ENCODE measurements at places on chromosomes 2 and 18.
A peak's percentile ranks its signal among the peaks of the same experiment; 100 is the strongest.

DNA sequence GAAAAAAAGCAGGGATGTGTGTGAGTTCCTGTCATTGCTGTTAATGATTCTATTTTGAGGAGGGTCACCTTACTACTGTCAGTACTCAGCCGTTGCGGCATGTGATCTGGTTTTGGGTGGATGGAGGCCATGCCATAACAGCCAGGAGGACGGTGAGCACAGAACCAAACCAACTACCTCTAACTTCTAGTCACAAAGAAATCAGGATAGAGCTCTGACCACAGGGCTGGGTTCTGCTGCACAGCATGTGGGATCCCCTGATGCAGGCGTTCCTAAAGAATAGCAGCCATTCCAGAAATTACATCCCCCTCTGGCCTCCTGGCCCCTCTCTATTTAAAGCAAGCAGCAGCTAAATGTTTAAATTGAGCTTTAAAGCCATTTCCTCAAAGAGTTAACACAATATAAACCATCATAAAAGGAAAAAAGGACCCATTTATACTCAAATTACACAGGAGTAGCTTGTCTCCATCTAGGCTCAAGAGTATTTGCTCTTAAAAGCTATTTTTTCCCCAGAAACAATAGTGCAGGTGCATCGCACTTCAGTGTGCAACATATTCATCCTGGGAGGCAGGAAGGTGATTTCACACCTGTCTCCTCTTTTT, 786.4 kb downstream of the RNF144A start:
- DNase-seq, result no peak

DNA sequence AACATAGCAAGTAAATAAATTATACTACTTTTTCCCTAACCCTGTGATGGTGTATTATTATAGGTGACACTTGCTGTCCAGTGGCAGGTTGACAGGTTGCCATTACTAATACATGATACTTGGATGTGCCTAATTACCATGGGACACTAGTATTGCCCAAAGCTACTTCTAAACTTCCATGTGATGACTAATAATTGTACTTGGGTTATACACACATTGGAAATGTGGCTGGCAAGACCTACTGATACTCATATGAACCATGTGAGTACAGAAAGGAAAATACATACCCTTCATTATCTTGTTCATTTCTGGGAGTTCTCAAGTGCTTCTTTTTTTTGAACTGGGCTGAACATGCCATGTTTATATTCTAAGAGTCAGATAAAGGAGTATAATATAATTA, 156.4 kb downstream of the IKZF2 start:
- DNase-seq, result no peak

- DNase-seq, result no peak
These were observed 153.6 kb upstream of the DSEL start for GRCh38 chr18:67670024-67670543.

GRCh38 chr2:193331676-193332075, 1136.9 kb upstream of the TMEFF2 start:
- no peak for DNase-seq

- peak; percentile 17 for DNase-seq
These were observed 2.8 kb downstream of the TMEM169 start for GRCh38 chr2:216084547-216084946.

DNA sequence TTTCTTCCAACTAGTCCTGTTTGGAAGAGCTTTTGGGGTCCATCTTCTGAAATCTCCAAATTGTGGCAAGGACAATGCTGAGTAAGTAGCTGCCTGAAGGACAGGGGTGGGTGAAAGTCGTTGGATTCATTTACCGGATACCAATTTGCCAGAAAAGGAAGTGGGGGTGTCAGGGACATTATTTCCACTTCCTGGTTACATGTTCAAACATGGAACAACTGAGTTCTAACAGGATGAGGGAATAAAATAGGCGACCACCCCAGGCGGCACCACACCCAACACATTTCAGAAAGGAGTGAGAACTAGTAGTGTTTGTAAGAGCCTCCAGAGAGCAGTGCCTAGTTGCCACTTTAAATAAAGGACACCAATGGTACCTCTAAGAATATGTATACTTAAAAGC, 158.6 kb upstream of the SERTAD2 start:
- no peak for DNase-seq

DNA sequence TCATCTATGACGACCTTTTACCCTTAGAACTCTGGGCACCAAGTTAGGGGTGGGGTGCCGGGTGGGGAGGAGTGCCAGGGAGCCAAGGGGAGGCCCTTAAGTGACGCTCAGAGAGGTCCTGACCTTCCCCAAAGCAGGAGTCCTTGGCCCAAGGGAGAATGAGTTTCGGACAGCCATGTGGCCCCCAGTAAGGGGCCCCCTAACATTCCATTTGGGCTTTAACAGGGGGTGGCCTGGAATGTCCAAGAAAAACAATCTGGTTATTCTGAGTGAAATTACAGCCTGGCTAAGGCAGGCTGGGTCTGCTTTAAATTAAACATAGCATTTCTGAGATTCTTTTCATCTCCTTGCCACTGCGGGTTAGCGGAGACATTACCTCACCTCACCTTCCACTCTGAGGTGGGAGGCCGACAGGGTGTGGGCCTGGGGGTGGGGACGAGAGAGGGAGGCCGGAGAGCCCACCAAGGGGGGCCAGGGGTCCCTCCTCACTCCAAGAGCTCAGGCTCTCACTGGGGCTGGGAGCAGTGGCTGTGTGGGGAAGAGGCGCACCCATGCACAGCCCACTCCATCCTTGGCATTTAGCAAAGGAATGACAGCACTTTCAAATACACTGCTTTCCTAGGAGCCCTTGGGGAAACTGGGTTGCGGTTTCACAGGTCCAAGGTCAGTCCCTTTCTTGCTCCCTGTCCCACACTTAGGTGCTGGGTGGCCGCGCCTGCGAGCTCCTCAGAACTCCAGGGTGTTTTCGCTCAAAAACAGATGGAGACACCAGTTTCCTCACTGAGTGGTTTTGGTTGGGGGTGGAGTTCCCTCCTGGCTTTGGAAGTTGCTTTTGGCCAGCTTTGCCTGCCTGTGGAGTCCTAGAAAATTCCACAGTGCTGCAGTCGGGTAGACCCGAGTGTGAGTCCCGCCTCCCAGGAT, 107.4 kb downstream of the POLR1A start:
- no peak for DNase-seq

DNA sequence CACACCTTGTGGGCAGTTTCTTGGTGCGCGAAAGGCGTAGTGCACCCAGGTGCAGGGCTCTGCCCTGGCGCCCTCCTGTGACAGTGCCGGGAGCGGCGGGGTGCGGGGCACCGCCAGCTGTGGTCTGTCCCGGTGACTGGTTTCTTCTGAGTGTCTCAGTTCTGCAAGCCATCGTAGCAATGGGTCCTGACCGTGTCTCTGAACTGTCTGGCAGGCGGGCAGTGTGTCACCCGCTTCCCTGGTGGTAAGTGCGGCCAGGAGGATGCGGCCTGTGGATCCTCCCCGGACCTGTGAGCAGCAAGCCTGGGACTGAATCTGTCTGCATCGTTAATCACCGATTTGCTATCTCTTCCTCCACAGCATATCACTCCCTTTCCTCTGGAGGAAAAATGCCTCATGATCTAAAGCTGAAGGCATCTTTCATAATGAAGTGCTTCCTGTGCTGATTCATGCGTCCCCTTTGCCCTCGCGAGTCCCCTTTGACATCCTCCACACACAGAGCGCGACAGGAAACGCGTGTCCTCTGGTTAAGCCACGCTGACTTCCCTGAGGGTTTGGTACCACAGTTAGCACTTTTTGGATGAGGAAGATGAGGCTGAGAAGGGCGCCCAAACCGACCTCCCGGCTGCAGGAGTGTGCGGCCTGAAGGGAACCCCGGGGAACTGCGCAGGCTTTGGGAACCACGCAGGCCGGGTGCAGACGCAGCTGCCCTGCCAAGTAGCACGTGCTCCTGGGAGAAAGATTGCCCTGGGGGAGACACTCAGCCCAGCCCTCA, 416.0 kb upstream of the HS6ST1 start:
- no peak for DNase-seq

DNA sequence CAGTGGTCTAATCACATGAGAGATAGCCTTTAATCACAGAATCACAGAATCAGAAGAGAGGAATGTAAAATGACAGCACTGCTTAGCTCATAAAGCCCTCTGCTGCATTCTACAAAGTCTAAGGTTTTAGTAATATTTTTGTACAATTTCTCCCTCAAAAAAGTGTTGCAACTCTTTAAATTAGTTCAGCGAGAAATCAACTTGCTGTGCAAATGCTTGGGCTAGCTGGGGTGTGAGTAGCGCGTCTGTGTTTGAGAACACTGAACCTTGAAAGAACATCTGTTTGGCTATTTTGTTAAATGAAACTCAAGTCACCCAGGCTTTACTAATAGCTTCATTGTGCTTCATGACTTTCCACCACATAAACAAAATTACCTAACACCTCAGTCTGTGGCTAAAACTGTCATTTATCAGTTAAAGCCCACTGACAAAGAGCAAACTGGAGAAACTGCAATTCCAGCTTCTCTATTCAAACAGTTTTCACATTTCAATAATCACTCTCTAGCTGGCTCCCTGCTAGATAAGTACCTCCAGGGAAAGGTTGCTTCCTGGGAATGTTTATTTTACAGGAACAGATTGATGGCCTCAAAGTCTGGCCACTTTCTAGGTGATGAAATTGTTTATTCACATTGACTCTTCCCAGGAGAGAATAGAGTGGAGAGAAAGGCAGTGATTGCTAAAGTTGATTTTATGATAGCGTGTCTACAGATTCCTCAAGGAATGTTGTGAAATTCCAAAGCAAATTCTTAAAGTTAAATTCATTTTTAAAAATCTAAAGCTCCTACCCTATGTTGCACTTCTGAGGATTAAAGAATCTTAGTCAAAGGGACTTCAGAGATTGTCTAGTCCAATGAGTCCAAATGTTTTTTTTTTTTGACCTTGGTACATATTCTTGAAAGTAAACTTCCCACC, 36.0 kb upstream of the STAT1 start:
- DNase-seq, result no peak

DNA sequence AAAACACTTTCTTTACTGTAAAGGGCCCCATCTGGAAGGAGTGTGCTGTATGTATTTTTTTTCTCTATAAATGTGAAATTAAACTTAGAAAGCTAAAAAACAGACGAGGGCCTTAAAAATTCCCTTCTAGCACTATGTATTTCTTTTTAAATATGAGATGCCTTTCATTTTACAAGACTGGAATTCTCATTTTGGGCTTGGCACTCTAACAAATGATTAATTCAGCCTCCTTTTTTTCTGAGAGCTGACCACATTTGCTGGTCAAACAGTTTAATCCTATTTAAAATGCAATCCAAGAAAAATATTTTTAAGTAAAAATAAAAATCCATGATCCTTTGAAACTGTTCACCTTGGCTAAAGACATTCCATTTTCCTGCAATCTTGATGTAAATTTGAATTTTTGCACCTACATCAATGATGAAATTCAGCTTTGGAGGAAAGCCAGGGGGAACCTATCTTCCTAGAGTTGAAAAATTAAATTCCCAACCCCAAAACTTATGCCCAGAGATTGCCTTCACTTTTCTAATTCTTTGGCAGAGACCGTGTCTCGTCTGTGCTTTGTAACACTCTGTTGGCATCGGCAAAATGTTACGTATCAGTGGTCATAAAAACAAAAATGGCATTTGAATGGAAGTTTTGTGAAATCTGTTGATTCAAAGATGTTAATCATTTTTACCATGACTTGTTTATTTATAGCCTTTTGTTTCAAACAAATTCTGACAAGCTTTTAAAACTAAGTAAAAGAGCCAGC, 284.5 kb downstream of the ZNF521 start:
- no peak for DNase-seq

DNA sequence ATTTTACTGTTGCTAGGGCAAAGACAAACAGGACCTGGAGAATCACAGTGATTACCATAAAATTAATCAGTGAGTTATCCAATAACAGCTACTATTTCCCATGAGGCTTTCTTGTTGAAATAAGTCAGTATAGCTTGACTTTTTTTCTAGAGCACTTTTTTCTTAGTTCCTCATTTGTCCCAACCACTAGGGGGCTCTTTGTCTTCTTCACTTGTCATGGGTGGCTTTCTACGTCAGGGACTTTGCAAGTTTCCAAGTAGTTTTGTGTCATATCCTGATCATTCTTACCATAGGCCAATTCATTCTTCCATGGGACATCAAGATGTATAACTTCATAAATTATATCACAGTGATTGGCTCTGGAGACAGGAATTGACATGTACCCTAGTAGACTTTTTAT, 1019.6 kb upstream of the PIK3C3 start:
- no peak for DNase-seq

- DNase-seq, result no peak
These were observed 189.4 kb upstream of the GLI2 start for GRCh38 chr2:120546048-120546864.

DNA sequence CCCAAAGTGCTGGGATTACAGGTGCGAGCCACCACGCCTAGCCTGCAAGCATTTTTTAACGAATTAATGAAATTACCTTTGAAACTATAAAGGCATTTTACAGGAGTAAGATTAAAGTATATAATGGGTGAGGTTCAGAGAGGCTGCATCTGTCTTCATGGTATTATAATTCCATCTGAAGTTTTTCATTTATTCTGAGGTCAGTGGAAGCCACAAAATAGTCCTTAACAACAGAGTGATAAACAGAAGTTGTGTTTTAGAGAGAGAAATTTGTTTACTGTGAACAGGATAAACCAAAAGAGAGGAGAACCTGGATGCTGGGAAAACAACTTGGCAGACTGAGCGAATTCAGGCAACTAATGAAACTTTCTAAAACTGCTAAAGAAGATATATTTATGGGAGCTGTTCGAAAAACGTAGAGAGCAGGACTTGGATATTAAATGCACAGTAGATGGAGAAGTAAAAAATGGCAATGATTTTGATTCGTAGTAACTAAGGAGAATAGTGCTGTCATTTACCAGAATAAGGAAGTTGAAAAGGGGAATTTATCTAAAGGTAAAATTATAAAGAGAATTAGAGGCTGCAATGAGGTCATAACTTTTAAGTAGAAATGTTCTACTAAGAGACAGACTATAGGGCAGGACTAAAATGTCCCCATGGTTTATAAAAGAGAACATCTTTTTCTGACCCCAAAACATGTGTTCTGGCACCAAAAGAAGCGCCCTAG, 37.9 kb upstream of the ITGA4 start:
- no peak for DNase-seq

GRCh38 chr2:57402755-57403154, 643.9 kb upstream of the VRK2 start:
- no peak for DNase-seq

- DNase-seq, result no peak
These were observed 37.6 kb upstream of the MGAT5 start for GRCh38 chr2:134216152-134216829.

DNA sequence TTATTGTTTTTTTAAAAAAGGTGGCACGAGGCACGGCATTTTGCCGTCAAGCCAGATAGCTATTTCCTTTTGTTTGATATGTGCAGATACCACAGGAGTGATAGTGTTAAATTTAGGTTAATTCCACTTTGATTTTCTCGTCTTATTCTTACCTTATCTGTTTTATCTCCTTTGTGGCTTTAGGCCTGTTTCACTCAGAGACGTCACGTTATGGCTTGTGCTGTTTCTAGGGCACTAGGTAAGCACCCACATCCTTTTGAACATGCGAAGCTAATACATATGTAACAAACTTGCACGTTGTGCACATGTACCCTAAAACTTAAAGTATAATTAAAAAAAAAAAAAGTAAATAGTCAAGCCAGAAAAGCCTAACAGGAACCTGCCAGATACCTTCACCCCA, 57.8 kb downstream of the C18orf63 start:
- DNase-seq, result no peak
